ENCODE measurements at places on chromosomes 2 and 18. TPM values are rescaled to one million over a fixed set of nuclear protein-coding genes. Genes with fewer than 3 reads are reported as not detected.

GRCh38 chr2:237231593-237231992 is 145.9 kb downstream of the COPS8 start:
- H3K36me3 ChIP-seq = no peaks in the 10 kb centered on the region
- H3K27ac ChIP-seq = peak overlapping the region; percentile 44
- no peaks in the 10 kb centered on the region for H3K27me3 ChIP-seq
- no peak overlapping the region for H3K4me3 ChIP-seq
- no peak for DNase-seq

DNA sequence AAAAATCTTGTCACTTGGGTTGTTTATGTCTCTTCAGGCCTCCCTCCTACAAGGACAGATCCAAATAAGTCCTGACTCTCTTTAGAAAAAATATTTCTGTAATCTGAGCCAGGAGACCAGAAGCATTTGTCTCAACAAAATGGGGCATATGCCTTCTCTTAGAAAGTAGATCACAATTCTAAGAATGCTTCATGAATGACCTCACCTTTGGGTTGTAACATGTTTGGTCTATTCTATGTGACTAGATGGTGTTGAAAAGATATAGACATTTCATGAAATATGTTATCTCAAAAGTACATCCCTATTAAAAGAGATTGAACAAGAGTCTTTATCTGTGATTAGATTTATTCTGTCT is 159.0 kb upstream of the SETBP1 start:
- H3K4me1 ChIP-seq = no peaks in the 10 kb centered on the region
- H3K36me3 ChIP-seq = no peaks in the 10 kb centered on the region
- no peaks in the 10 kb centered on the region for H3K27me3 ChIP-seq
- DNase-seq = no peak

GRCh38 chr18:36378205-36378604 is 80.7 kb downstream of the FHOD3 start:
- no peak overlapping the region for H3K27ac ChIP-seq
- H3K27me3 ChIP-seq = no peaks in the 10 kb centered on the region
- H3K36me3 ChIP-seq = no peaks in the 10 kb centered on the region
- DNase-seq = no peak
- H3K4me1 ChIP-seq = peaks cover 53% of the 10 kb centered on the region
- no peak overlapping the region for H3K4me3 ChIP-seq

GRCh38 chr2:82120115-82120514 is 1815.6 kb upstream of the LRRTM1 start:
- H3K4me1 ChIP-seq = no peaks in the 10 kb centered on the region
- DNase-seq = no peak
- no peak overlapping the region for H3K4me3 ChIP-seq
- H3K27me3 ChIP-seq = no peaks in the 10 kb centered on the region
- no peaks in the 10 kb centered on the region for H3K36me3 ChIP-seq

DNA sequence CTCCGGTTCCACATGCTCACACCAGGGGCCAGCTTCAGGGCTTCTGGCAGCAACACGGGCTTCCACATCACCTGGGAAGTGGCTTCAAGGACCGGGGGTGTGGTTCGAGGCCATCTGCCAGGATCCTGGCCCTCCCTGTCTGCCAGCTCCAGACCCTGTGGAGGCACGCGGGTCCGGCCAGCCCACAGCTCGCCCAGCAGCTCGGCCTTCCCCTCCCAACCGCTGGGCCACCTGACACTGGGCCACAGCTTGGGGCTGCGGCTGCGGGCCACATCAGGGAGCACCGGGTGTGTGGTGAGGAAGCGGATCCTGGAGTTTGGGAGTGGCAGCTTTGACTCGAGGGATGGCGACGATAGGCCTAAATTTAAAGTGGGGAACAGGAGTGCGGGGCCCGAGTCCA is 7.0 kb downstream of the C2orf81 start:
- DNase-seq = no peak
- peak overlapping the region; percentile 68 for H3K27ac ChIP-seq
- no peaks in the 10 kb centered on the region for H3K36me3 ChIP-seq
- H3K4me3 ChIP-seq = peak overlapping the region; percentile 76
- H3K4me1 ChIP-seq = no peaks in the 10 kb centered on the region

GRCh38 chr2:96089356-96090195 is 26.8 kb downstream of the ADRA2B start:
- no peak overlapping the region for H3K4me3 ChIP-seq
- H3K36me3 ChIP-seq = no peaks in the 10 kb centered on the region
- DNase-seq = peak; percentile 80
- no peaks in the 10 kb centered on the region for H3K27me3 ChIP-seq

GRCh38 chr18:62571648-62572047 is 48.8 kb downstream of the ZCCHC2 start:
- no peak overlapping the region for H3K4me3 ChIP-seq
- no peaks in the 10 kb centered on the region for H3K4me1 ChIP-seq
- no peaks in the 10 kb centered on the region for H3K27me3 ChIP-seq
- peaks cover 87% of the 10 kb centered on the region for H3K36me3 ChIP-seq

- no peak overlapping the region for H3K27ac ChIP-seq
- no peaks in the 10 kb centered on the region for H3K4me1 ChIP-seq
- no peak overlapping the region for H3K4me3 ChIP-seq
- no peak for DNase-seq
- peaks cover 97% of the 10 kb centered on the region for H3K36me3 ChIP-seq
These were observed 61.4 kb downstream of the PRPF40A start for GRCh38 chr2:152655880-152656279.

DNA sequence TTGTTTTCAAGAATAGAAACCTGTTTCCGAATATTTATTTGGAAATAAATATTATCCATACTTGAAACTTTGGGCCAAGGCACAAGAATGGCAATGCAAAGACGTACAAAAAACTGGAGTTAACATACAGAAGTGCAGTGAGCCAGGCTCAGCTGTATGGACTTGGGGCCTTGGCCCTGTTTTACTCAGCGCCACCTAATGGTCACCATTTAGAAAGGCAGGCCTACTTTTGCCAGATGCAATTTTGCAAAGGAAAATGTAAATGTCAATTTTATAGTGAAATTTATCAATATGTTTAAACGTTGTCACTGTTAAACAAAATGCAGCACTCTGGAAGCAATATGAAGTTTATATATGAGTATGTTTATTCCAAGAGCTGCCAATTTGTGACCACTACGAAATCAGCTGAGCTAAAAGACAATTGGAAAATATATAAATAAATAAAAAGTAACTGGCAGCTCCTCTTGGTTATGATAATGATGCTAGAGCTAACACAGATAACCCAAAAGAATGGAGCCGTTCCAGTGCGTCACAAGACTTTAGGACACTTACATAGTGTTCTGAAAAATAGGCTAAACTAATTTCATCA is 155.0 kb downstream of the ARHGAP15 start:
- H3K27ac ChIP-seq = no peak overlapping the region
- H3K36me3 ChIP-seq = no peaks in the 10 kb centered on the region
- H3K27me3 ChIP-seq = no peaks in the 10 kb centered on the region
- H3K4me1 ChIP-seq = peaks cover 4% of the 10 kb centered on the region
- no peak overlapping the region for H3K4me3 ChIP-seq

DNA sequence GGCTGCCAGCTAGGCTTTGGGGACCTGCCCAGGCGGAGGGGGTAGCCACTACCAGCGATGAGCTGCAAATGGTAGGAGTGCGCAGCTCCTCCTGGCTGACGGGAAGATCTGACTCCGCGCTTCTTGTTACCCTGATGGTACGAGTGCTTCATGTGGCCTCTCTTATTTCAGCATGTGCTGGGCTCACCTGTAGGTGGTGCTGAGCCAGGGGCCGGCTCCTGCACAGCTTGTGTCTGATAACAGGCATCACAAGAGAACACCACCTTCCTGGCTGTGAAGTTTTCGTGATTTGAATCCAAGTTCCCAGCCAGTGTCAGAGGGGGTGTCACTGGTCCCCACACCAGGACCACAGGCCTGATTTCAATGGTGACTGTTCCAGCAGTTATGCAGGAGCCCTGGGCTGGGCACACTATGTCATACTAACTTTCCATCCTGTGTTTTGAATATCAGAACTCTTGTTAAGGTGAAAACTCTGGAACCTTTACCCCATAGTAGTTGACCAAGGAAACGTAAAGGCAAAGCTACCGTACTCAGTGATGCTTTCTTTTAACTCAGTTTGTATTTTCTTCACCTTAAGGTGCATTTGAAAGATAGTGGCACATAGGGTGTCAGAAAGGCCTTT is 28.0 kb downstream of the APCDD1 start:
- H3K27ac ChIP-seq = no peak overlapping the region
- no peak overlapping the region for H3K4me3 ChIP-seq
- H3K4me1 ChIP-seq = peaks cover 19% of the 10 kb centered on the region
- no peaks in the 10 kb centered on the region for H3K36me3 ChIP-seq
- no peak for DNase-seq

- H3K36me3 ChIP-seq = no peaks in the 10 kb centered on the region
- H3K27me3 ChIP-seq = no peaks in the 10 kb centered on the region
- no peaks in the 10 kb centered on the region for H3K4me1 ChIP-seq
- no peak overlapping the region for H3K27ac ChIP-seq
- H3K4me3 ChIP-seq = no peak overlapping the region
These were observed 181.1 kb upstream of the DPP10 start for GRCh38 chr2:114261366-114261765.

- H3K4me3 ChIP-seq = peak overlapping the region; percentile 54
- DNase-seq = no peak
- H3K27ac ChIP-seq = peak overlapping the region; percentile 59
- peaks cover 47% of the 10 kb centered on the region for H3K27me3 ChIP-seq
- H3K36me3 ChIP-seq = no peaks in the 10 kb centered on the region
- H3K4me1 ChIP-seq = no peaks in the 10 kb centered on the region
These were observed 221.8 kb downstream of the INSIG2 start for GRCh38 chr2:118309946-118310680.

The GALNT13 gene
- 1.5 TPM for total RNA-seq

The ST8SIA5 gene
- 6.8 TPM for total RNA-seq

The GALNT14 gene
- total RNA-seq = 0.44 TPM

The ANKRD23 gene
- total RNA-seq = 8.0 TPM

The PSMA8 gene
- not detected for total RNA-seq

The SULT1C4 gene
- 2.7 TPM for total RNA-seq

The CD8B2 gene
- not detected for total RNA-seq

The DIS3L2 gene
- total RNA-seq = 19.6 TPM

The CFLAR gene
- total RNA-seq = 171 TPM

All from heart left ventricle (tissue), 16 donors.